ELF-1 (cell line): ENCODE measurements at places on chromosomes 3 and 15.

- no peak for DNase-seq
These were observed 1010.9 kb downstream of the NTRK3 start for GRCh38 chr15:87245592-87245991.

DNA sequence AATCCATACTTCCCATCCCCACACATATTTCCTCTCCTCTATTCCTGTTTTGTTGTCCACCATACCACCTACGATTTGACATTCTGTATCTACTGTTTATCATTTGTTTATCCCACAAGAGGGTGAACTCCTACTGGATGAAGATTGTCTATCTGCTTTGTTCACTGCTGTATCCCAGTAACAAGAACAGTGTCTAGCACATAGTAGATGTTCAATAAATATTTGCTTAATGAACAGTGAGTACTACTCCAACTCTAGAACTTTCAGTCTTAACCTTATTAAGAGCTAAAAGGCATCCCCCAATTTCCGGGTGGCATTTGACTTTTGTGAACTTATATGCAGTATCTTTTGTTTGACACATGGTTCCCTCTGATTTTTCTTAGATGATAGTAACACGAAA lies 1.3 kb downstream of the PYGO1 start:
- no peak for DNase-seq

- DNase-seq = no peak
These were observed 84.5 kb downstream of the MEGF11 start for GRCh38 chr15:66169023-66169422.

GRCh38 chr3:184361932-184362667 lies 590 bp downstream of the POLR2H start:
- peak; percentile 57 for DNase-seq

DNA sequence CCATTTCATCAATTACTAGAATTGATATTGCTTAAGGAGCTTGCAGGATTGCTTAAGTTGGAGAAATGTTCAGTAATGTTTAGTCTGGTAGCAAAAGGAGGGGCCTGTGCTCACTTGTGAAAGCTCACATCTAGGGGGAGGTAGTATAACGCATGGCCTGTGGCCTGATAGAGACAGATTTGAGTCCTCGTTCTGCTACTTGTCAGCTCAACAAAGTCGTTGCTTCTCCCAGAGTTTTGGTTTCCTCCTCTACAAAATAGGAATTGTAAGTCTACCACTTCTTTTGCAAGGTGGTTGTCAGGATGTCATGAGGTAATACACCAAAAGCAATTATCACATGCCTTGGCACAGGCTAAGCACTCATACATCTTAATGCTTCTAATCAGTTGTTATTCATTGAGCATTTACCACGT lies 1.3 kb downstream of the ST3GAL6 start:
- DNase-seq = no peak

- DNase-seq = no peak
These were observed 281.6 kb downstream of the CNTN6 start for GRCh38 chr3:1374471-1374870.

GRCh38 chr3:127822682-127823425 lies 539 bp upstream of the MGLL start:
- no peak for DNase-seq

GRCh38 chr15:51137024-51137423 lies 42.3 kb upstream of the TNFAIP8L3 start:
- no peak for DNase-seq

DNA sequence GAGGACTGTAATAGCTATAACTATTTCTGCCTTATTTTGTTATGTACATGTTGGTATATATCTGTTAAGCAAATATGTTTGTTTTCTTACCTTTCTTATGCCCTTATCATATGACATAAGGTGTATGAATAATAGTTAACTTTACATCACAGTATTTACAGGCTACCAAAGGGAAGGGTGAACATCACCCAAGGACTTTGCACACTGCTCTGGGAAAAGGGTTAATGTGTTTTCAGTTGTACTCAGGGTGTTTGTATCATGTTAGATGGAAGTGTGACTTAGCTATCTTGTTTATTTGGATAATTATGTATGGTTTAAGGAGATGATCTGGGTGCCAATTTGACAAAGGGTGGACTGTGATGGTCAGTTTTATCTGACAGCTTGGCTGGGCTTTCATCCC lies 60.3 kb downstream of the LSM3 start:
- DNase-seq = no peak
